ENCODE measurements at places on chromosomes 3 and 15.

GRCh38 chr3:25594007-25594502 lies 70.7 kb downstream of the TOP2B start:
- DNase-seq = no peak

GRCh38 chr3:189947068-189947467 lies 173.6 kb downstream of the P3H2 start:
- DNase-seq = no peak

DNA sequence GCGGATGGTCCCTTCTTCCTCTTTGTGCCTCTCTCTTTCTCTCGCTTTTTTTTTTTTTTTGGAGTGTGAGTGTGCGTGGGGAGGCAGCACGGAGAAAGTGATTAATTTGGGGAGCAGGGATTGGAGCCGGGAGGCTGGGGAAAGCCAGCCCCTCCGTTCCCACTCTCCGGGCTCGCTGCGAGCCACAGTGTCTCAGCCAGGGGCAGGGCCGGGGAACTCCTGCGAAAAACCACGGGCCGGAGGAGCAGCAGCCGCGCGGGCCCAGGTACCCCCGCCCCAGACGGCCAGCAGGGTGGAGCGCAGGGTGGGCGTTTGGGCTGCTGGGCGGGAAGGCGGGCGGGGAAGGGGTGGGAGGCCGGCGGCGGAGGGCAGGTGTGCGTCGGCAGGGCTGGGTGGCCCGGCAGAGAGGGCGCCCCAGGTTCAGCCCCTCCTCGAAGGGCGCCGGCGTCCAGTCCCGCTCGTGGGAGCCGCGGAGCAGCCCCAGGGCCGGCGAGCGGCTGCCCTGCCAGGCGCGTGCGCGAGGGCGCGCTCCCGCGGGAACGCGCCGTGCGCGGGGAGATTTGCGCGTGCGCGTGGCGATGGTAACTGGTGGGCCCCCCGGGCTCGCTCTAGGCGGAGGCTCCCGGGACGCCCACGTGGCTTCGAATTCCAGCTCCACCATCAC lies 1.4 kb downstream of the CHL1 start:
- DNase-seq = no peak

GRCh38 chr3:174168538-174169254 lies 690.4 kb upstream of the NAALADL2 start:
- DNase-seq = no peak

- DNase-seq = no peak
These were observed 25.0 kb upstream of the BFSP2 start for GRCh38 chr3:133374708-133375402.

DNA sequence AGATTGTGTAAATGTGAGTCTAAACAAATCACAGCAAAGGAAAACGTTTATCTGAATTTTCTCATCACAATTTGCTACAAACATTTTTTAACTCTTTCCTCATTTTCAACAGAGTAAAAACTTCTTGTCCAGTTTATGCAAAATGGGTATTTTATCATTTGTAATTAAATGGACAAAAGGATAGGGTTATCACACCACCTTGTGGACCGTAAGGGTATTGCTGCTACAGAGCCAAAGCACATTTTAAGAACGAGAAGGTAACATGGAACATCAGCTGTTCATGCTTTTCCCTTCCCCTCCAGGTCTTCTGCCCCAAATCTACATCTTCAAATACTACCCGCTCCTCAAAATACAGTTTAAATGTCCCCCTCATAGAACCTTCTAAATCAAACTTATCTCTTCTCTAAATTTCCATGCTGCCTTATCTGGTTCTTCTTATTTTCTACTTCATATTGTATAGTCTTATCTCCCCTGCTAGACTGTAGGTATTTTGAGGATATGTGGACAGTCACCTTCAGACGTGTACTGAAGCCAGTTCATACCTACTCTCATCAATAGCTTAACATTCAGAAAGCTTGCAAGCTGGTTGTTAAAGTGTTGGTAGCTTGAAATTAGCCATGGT lies 12.8 kb upstream of the SETMAR start:
- peak; percentile 37 for DNase-seq

DNA sequence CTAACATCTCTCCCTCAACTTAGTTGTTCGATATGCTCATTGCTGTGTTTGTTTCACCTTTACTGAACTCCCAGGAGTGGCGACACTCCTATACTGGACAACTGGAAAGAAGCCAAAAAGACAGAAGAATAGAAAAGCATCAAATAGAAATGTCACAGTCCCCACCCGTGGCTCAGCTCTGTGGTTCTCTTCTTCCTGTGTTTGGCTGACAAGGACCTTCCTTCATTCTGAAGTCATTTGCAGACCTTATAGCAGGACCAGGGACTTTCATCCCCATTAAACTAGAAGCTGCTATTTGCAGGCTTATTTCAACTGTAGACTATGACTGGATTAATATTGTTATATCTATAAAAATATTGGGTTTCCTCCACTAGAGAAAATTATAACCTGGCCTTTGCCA lies 125.9 kb downstream of the NECTIN3 start:
- DNase-seq = no peak

GRCh38 chr3:71582612-71583565 lies 639 bp downstream of the FOXP1 start:
- DNase-seq = peak; percentile 41

DNA sequence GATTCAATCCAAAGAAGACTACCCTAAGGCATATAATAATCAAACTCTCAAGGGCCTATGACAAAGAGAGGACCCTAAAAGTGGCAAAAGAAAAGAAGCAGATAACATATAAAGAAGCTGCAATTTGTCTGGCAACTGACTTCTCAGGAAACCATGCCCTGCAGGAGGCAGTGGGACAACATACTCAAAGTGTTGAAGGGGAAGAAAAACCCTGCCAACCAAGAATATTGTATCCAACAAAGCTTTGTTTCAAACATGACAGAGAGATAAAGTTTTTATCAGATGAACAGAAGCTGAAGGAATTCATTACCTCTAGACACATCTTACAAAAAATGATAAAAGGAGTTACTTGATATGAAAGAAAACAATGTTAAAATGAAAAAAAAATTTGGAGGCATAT lies 167.1 kb downstream of the VPS13C start:
- no peak for DNase-seq

GRCh38 chr3:130341882-130342281 lies 3.6 kb upstream of the COL6A5 start:
- no peak for DNase-seq

GRCh38 chr3:179247289-179248015 lies 3.5 kb downstream of the KCNMB3 start:
- DNase-seq = no peak

GRCh38 chr15:48547286-48547685 lies 98.2 kb downstream of the FBN1 start:
- no peak for DNase-seq

- DNase-seq = no peak
These were observed 43.0 kb downstream of the VGLL4 start for GRCh38 chr3:11600501-11601282.

DNA sequence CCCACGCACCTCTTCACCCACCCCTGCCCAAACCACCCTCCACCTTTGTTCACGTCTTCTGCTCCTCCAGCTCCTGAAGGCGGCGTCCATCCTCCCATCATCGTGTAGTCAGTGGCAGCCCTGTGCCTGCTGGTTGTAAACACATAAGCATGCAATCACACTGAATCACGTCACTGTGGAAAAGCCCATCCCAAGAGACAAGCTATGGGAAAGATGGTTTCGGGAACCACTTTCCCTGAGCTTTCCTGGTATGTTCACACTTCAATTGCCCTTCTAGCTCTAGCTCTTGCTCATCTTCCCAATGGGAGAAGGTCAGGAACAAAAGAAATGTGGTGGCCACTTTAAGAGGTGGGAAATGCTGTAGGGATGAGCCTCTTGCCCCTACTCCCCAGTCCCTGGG lies 14.4 kb upstream of the GOLGA8J start:
- DNase-seq = no peak

GRCh38 chr3:108623504-108623903 lies 34.0 kb downstream of the DZIP3 start:
- DNase-seq = no peak

- no peak for DNase-seq
These were observed 106.2 kb downstream of the XXYLT1 start for GRCh38 chr3:195164573-195165264.

GRCh38 chr3:45480871-45481270 lies 92.5 kb downstream of the LARS2 start:
- DNase-seq = no peak

DNA sequence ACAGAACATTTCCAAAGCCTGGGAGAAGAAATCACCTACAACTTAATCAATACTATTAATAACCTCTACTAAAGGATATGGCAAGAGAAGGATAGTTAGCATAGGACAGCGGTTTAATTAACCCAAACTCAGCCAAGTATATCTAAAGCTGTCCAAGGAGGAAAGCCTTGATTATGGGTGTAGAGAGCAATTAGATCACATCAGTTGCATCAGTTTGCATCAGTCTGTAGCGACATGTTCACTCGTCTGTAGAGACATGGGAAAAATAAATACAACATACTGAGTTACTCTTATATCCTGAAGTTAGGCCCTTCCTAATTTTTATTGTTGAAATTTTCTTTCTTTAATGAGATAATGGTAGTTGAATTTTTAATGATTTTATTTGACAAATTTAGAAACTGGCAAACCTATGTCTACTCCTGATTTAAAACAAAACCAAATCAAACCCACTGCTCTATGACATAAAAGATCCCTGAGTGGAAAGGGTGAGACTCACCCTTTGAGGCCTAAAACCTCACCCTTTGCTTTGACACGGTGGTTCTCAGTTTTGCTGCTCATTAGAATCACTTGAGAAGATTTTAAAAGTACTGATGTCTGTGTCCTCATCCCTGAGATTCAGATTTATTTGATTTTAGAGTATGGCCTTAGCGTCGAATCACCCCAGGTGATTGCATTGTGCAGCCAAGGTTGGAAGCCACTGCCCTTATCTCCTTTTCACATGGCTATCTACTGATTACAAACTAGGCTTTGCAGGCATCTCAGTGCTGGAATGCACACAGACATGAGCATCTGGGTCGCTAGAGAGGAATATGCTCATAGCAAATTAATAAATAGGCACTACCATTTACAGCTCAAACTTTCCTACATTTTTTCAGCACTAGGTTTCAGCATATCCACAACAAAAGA lies 2.8 kb upstream of the CLRN1 start:
- no peak for DNase-seq

DNA sequence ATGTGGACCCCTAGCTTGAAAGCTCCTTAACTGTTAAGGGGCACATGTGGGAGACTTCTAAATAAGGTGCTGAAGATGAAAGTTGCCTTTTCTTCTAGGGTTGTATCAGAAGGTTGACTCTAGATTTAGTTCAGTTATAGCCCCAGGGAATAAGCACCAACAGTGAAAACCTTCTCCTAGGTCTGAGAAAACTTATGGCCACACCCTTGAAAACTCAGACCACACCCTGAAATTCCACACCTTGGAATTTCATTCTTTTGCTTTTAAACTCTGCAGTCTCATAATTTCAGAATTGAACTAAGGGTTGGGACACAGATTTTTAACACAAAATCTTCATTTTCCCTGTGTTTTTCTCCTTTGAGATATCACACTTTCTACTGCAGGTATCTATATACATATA lies 355.8 kb upstream of the IL12A start:
- no peak for DNase-seq

DNA sequence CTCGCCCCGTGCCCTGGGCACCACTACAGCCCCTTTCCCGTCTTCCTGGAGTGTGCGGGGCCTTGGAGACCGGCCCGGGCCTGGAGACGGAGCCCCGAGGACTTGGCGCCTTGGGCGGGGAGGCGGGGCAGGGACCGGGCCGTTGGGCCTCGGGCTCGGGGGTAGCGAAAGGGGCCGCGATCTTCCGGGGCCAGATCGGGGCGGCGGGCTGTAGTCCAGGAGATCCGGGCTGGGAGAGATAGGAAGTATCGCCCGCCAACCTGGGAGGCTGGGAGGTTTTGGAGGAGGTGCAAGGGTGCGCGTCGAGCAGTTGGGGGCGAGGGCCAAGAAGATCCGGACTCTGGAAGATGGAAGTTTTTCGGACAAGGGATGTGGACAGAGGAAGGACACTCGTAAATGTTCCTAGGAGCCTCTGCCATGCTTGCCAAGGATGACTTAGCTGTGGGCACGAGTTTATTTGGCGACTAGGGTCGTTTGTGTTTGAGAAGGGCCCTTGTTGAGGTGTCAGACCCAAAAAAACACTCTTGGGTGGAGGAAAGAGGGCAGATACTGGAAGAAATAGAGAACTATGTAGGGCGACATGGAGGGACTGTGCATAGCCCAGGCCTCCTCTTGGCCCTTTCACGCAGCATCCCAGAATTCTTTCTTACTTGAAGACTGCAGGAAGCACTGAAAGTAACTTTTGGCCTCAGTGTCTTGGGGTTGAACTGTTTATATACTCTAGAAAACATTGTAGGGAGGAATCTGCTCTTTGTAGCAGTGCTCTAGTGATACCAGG lies 712 bp downstream of the RTF1 start:
- no peak for DNase-seq

- no peak for DNase-seq
These were observed 921.3 kb downstream of the TUSC7 start for GRCh38 chr3:117630885-117631284.

- DNase-seq = no peak
These were observed 222.7 kb upstream of the NAALADL2 start for GRCh38 chr3:174636451-174636850.

- DNase-seq = no peak
These were observed 148.8 kb upstream of the ATP10A start for GRCh38 chr15:26011916-26012315.

DNA sequence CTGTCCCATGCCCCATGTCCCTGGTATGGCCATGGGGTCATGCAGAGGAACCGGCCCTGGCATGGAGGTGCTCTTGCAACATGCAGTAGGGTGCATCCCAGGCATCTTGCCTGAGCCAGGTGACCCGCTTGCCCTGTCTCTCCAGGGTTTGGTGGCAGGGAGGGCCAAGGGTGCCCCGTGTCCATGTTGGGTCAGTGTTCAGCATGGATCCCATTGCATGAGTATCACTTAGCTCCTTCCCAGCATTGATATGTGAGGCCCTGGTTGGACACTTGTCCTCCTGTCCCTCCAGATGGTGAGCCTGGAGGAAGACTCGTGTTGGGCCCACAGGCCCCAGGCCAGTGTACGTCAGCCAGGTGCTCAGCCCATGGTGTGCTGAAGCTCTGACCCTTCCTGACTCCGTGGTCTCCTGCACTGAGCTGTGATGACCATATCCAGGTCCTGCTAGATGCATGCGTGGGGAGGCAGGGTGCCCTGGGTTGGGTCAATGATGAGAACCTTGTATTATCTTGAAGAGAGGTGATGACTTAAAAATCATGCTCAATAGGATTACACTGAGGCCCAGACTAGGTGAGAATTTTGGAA lies 205.0 kb downstream of the UBE3A start:
- no peak for DNase-seq

DNA sequence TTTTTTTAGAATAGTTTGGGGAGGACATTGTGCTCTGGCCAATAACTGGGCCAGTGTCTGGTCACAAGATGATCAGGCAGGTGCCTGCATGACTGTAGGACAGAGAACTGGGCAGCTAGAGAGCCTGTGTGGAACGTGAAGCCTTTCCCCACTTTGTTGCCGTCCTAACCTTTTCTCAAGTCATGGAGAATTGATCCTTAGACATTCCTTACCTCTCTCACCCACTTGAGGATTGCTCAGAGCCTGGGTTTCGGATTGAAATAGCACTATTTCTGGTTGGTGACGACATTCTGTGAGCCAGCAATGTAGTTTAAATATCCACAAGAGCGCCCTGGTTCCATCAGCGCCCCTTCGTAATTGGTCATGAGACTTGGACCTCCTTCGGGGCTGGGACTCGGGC lies 138.4 kb downstream of the IGF1R start:
- no peak for DNase-seq
